ENCODE measurements at places on chromosomes 12 and 14.

DNA sequence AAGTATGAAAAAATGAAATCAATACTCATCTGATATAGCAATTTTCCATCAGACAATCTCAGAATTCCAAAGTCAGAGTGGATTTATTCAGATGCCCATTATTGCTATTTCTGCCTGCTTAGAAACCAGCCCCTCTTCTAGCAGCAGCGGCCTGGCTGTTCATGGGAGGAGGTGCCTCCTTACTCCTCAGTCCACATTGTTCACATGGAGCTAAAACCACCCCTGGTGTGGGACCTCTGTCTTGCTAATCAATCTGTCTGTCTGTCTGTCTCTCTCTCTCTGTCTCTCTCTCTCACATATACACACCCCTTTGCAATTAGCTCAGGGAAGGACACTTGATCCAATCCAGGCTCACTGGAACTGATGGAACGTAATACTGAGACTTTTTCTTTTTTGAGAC is 176.1 kb downstream of the APAF1 start:
- DNase-seq, result no peak

DNA sequence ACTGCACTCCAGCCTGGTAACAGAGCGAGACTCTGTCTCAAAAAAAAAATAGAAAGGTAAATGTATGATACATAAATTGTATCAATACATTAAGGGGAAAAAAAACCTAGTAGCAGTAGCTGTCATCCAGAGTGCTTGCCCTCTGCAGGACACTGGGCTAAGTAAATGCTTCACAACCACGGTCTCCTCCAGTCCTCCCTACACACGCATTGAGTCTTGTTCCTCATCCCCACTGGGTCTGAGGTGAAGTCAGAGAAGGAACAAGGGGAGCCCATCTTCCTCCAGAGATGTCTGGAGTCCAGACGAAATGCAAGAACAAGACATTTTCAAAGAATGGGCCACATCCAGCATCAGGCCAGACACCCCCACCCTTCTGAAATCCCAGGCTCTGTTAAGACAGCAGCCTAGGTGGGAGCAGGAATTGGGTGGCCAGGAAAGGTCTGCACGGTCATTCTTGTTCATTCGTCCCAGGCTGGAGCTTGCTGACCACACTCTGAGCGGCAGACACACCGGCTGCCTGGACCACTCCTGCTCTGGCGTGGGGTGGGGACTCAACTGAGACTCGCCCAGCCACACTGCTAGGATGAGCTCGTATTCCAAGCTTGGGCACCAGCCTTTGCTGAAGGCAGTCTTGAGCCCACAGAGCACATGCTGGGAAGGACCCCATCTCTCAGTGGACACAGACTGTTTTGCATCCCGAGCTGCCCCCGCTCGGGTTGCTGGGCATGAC is 45.5 kb downstream of the CHGA start:
- no peak for DNase-seq

DNA sequence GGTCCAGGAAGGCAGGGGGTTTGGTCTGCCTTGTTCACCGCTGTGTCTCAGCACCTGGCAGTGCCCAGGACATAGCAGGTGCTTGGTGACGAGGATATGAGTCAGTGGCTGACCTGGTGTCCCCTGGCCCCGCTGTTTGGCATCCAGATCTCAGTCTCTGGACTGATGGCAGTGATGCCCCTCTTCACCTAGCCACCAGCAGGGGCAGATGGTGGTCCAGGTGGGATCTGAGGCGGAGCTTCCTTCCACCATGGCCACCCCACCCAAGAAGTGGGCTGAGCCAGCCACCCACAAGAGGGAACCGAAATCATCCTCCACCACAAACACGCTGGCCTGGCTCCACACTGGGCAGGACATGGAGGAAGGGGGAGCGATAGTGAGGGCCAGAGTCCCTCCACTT is 16.1 kb upstream of the SH2B3 start:
- no peak for DNase-seq

GRCh38 chr14:43085819-43086218 is 1421.3 kb downstream of the FSCB start:
- no peak for DNase-seq

DNA sequence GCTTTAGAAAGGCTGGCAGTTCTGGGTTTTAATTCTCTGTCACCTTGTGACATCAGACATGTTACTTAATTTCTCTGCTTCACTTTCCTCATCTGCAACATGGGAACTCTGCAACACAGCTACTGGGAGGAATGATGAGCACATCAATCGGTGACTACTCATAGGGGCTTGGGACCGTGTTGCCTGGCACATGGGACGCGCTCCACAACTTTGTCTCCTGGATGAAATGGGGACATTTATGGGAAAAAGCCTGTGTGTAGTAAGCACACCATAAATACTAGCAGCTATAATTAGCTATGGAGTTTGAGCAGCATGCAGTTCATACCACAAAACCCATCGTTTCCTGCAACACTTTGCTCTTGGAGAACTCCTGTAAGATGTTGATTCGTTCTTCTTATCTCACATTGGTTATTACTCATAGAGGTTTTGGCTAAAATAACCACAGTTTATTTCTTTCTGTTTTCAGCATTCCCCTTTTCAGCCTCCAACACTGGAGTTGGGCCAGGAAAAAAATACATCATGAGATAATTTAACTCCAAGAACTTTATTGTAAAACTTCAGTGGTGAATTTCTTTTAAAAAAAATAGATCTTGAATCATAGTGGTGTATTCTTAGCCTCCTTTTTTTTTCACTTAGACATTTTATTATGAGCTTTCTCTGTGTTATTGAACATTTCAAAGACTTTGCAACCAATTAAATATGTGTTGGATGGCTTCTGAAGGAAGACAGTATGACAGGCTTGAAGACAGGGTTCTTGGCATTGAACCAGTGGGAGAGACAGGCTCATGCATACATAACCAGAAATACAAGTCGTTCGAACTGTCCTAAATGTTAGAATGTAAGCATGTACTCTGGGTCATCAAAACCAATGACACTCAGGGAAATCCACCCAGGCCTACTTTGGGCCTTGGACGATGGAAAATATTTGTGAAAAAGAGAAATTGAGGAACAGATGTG is 72.7 kb downstream of the RIN3 start:
- peak; percentile 93 for DNase-seq

DNA sequence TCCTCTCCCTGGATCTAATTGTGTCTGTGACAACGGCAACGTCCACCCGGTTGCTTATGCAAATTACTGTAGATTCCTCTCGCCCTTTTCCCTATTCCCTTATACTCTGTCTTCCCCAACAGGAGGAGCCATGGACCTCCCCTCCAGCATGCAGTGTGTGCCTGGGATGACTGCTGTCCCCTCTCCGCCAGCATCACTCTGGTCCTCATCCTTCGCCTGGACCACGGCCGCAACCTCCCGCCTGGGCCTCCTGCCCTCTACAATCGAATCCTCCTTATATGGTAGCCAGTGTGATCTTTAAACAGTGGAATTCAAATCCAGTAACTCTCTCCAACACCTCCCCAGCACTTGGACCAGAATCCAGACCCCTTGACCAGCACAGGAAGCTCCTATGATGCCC is 30.6 kb upstream of the PRIMA1 start:
- DNase-seq, result no peak

DNA sequence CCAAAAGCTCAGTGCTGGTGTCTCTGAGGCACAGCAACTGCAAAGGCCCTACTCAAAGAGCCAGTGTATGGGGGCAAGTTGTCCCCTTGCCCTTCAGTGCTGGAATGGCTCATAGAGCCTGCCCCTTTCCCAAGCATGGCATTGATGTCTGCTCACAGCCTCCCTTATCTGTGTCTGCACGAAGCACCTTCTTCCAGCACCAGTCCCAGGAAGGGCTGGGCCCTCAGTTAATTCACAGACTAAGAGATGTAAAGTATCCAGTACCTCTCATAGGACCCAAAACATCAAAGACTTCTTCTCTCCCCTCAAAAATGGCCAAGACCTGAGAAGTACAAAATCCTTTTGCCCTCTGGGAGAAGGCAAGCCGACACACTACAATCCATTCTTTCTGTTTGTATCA is 1.6 kb upstream of the CMAS start:
- no peak for DNase-seq

DNA sequence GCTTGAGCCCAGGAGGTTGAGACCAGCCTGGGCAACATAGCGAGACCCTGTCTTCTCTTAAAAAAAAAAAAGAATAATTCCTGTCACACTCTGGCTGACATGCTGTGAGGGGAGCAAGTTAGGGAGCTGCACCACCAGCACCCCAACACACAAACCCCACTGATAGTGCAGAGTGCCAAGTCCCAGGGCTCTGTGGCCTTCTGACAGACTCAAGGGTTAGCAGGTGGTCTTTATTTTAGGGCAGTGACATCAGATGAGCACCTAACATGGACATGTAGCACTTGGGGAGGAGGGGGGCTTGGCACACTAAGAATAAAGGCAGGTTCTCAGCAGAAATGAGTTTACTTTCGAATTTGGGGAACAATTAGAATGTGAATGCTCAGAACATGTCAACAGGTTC is 6.8 kb downstream of the USP5 start:
- no peak for DNase-seq

GRCh38 chr14:102571478-102572042 is 20.9 kb upstream of the RCOR1 start:
- no peak for DNase-seq

GRCh38 chr12:51528852-51529650 is 62.0 kb upstream of the SCN8A start:
- DNase-seq, result no peak

DNA sequence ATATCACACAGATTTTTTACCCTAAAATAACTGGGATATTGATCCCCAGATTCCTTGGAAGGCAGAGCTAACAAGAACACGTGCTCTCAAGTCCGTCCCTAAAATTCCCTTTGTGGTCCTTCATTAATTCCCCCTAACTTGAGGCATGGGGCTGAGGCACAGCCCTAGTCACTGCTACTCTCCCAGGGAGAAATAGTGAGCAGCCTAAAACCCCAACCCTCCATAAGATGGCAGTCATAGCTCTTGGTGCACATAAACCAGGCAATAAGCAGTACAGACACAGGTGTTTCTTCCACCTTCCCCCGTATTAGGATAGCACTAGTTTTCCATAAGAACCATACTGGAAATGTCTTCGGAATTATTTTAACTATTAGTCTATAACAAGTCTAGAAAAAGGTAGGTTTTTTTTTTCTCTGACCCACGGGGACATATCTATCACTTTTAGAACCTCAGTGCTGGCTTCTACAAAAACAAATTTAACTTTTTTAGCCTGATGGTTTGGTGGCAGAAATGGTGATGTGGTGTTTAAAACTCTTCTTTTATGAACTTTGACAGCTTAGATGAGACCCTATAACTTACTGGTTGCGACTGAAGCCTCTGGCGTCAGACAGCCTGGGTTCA is 3.1 kb upstream of the ARHGEF40 start:
- DNase-seq, result no peak

- peak; percentile 61 for DNase-seq
Measured at GRCh38 chr12:56601503-56601902, 28.6 kb downstream of the BAZ2A start.

- no peak for DNase-seq
Measured at GRCh38 chr12:19822476-19822875, 383.2 kb downstream of the AEBP2 start.

DNA sequence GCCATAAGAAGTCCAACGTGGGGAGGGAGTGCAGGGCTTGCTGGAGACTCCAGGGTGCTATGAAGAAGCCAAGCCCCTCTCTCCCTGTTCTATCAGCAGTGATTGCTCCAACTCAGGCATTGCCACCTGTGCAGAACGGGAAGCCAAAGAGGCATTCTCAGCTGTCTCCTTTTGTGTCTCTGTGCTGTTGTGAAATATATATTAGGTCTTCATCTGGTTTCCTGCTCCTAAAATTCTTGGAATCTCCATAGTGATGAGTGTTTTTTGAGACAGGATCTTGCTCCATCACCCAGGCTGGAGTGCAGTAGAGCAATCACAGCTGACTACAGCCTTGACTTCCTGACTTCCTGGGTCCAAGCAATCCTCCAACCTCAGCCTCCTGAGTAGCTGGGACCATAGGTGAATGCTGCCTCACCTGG is 51.2 kb upstream of the AEBP2 start:
- no peak for DNase-seq

GRCh38 chr14:93906341-93907329 is 20.5 kb upstream of the FAM181A start:
- peak; percentile 30 for DNase-seq

DNA sequence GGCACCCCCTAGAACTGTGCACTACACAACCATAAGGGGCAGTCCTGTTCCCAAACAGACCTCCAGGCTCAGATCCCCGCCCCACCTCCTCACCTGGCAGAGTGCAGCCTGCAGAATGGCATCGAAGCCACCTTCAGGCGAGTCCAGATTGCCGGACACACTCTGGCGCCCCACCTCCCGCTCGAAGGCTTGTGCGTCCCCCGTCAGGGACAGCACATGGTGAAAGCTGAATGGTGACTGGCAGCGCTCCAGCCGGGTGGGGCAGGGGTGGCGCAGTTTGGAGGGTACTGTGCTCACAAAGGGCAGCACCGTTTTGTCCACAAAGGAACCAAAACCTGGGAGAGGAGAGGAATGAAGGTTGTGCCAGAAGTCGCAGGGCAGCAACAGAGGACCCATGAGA is 10.6 kb downstream of the ITGB7 start:
- DNase-seq, result no peak

Measured in common myeloid progenitor, CD34-positive (primary cell).